Neural progenitor cell (in vitro differentiated cells): ENCODE measurements at places on chromosomes 1 and 21. TPM values are rescaled to one million over a fixed set of nuclear protein-coding genes. Genes with fewer than 3 reads are reported as not detected.

DNA sequence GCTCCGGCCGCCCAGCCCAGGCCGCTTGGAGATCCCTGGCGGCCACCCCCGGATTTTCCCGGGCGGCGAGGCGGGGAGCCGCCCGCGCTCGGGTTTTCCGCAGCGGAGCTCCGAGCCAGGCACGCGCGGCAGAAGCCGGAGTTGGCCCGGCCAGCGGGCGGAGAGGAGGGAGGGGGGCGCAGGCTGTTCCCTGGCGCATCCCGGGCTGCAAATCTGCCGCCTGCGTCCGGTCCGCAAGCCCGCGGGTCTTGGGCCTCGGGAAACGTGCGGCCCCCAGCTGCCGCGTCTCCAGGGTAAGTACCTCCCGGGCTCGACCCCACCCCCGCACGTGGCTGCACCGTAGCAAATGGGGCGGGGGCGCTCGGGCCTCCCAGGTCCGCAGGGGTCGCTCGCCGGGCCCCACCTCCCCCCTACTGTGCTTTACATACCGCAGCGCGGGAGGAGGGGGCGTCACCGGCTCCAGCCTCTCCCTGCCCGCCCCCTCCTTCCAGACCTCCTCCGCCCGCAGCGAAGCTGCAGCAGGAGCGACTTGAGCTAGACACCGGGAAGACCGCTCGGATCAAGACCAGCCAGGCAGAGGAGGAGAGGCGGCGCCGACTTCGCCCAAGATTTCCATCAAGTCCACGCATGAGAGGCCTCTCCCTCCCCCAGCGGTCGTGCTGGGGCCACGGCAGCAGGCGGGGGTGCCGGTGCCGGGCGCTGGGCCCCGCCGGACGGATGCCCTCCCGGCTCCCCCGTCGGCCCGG, 1.6 kb downstream of the TMEM200B start:
- peaks cover 63% of the 10 kb centered on the region for H3K27me3 ChIP-seq
- H3K4me3 ChIP-seq: peak overlapping the region; percentile 59
- peaks cover 18% of the 10 kb centered on the region for H3K4me1 ChIP-seq
- DNase-seq: peak; percentile 75
- H3K36me3 ChIP-seq: no peaks in the 10 kb centered on the region

IL19 gene
- not detected in 2 replicates for total RNA-seq

DNA sequence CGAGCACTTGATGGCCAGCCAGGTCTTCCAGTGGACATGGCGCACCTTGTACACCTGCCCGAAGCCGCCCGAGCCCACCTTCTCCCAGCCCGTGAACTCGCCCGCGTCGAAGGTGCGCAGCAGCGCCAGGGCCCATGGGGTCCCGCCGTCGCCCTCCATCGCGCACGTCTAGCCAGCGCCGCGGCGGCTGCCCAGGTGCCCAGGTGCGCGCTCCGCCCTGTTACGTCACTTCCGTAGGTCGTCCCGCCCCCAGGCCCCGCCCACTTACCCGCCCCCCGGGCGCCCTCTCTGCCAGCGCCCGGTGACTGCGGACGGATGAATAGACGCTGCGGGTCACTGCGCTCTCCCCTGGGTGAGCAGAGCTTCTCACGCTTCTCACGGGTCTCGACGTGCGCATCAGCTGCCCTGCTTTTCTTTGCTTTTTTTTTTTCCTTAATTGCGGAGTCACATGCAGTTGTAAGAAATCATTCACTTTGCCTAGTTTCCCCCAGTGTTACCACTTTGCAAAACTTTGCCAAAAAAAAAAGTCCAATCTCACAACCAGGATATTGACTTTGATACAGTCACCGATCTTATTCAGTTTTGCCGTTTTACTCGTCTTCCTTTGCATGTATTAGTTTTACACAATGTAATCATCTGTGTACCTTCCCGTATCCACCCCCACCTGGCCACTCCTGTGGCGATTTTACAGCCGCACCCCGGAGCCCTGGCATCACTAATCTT, at the start of gene RIPK4:
TSS of gene RIPK4 (minus strand) at position 170 of the 723 bp plus-strand sequence. CDS start at position 159, 11 bp downstream.
- H3K27ac ChIP-seq: no peak within 1 kb of the TSS
- DNase-seq: peak; percentile 84
- H3K4me3 ChIP-seq: peak within 1 kb of the TSS; percentile 49
- H3K4me1 ChIP-seq: peaks cover 51% of the 10 kb centered on the region
- H3K36me3 ChIP-seq: no peaks in the 10 kb centered on the region

GRCh38 chr1:215076322-215076721, 6.2 kb upstream of the KCNK2 start:
- H3K4me3 ChIP-seq: no peak overlapping the region
- no peaks in the 10 kb centered on the region for H3K36me3 ChIP-seq
- peaks cover 39% of the 10 kb centered on the region for H3K27me3 ChIP-seq
- peaks cover under 1% of the 10 kb centered on the region for H3K4me1 ChIP-seq
- peak; percentile 56 for DNase-seq
- no peak overlapping the region for H3K27ac ChIP-seq

IGSF21 gene
- 1.7 and 6.9 TPM in 2 replicates for total RNA-seq

- no peak overlapping the region for H3K4me3 ChIP-seq
- no peaks in the 10 kb centered on the region for H3K27me3 ChIP-seq
- no peaks in the 10 kb centered on the region for H3K4me1 ChIP-seq
- DNase-seq: no peak
- H3K36me3 ChIP-seq: no peaks in the 10 kb centered on the region
Measured at GRCh38 chr21:26776310-26777021, 68.7 kb downstream of the ADAMTS1 start.

DNA sequence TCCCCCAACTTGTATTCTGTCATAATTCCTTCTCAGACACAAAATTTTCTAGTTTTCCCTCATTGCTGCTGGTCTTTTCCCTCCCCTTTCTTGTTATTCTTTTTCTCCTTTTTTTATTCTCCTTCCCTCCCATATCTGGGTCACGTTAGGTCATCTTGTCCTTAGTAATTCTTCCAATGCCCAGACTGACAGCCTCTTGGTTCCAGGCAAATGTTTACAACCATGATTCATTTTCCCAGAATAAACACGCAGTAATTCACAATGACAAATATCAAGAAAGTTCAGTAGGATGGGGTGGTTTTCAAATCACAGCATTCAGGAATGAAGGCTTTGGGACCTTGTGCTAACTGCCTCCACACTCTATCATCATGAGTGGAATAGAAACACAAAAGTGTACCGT, 25.2 kb downstream of the NHLH2 start:
- no peak for DNase-seq
- H3K27me3 ChIP-seq: no peaks in the 10 kb centered on the region
- no peaks in the 10 kb centered on the region for H3K4me1 ChIP-seq
- no peak overlapping the region for H3K27ac ChIP-seq
- H3K36me3 ChIP-seq: no peaks in the 10 kb centered on the region

- H3K27ac ChIP-seq: no peak overlapping the region
- H3K4me3 ChIP-seq: no peak overlapping the region
- DNase-seq: no peak
- H3K27me3 ChIP-seq: no peaks in the 10 kb centered on the region
- H3K36me3 ChIP-seq: no peaks in the 10 kb centered on the region
Measured at GRCh38 chr1:4970532-4970931, 316.1 kb downstream of the AJAP1 start.

DNA sequence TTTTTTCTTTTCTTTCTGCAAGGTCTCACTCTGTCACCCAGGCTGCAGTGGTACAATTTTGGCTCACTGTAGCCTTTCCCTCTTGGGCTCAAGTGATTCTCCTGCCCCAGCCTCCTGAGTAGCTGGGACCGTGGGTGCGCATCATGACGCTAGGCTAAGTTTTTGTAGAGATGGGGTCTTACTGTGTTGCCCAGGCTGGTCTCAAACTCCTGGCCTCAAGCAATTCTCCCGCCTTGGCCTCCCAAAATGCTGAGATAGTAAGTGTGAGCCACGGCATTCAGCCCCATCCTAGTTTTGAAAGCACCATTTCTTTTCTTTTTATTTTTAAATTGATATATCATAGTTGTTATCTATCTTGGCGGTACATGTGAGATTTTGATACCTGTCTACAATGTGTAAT, 140.6 kb downstream of the GALNT2 start:
- no peaks in the 10 kb centered on the region for H3K27me3 ChIP-seq
- H3K4me1 ChIP-seq: peaks cover 16% of the 10 kb centered on the region
- no peaks in the 10 kb centered on the region for H3K36me3 ChIP-seq
- H3K27ac ChIP-seq: no peak overlapping the region

RXFP4 gene
- total RNA-seq: not detected in 2 replicates

GRCh38 chr1:25664357-25665199, 48.0 kb downstream of the MAN1C1 start:
- H3K27me3 ChIP-seq: no peaks in the 10 kb centered on the region
- H3K27ac ChIP-seq: no peak overlapping the region
- DNase-seq: no peak
- H3K4me3 ChIP-seq: no peak overlapping the region
- H3K4me1 ChIP-seq: peaks cover 34% of the 10 kb centered on the region
